ENCODE measurements at places on chromosomes 11 and 22. TPM values are rescaled to one million over a fixed set of nuclear protein-coding genes. Genes with fewer than 3 reads are reported as not detected.

Gene LUZP2
- 0.28 TPM for total RNA-seq

Gene TMEM45B
- not detected for total RNA-seq

Gene OR51E1
- not detected for total RNA-seq

Gene VSIG10L2
- total RNA-seq = not detected

Gene NLRP14
- 0.30 TPM for total RNA-seq

- no peak for DNase-seq
Measured at GRCh38 chr11:539971-540481, 2.7 kb downstream of the LRRC56 start.

DNA sequence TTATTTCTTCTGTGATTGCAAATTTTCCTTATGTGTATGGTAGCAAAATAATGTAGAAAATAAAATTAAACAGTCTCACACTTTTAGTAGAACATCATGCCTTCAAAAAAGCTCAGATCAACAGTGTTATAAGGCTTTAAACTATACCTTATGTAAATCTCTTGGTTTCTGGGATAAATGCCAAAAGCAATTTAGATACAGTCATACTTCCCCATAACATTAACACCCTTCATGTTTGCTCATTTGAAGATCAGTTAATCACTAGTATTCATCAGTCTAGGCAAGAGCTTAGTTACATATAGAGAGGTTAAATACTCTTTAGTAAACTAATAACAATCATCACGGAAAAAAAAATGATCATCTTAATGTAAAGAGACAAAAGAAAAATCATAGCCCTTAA, 421.8 kb upstream of the ANO3 start:
- no peak for DNase-seq

DNA sequence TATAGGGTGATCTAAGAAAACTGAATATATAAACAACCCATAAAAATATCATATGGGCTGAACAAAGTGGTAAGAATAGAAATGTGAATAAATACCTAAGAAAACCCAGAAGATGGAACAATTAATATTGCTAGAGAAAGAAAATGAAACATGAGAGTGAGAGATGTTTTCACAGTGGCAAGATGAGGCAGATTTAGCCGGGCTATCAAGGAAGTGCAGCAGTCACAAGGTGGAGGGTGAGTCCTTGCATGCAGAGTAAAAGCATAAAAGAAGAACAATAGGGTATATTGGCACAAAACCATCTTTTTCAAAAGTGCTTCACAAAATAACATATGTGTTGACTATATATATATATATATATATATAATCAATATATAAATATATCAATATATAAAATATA, 49.6 kb downstream of the NOX4 start:
- DNase-seq = no peak

GRCh38 chr11:105588001-105588400, 21.9 kb upstream of the GRIA4 start:
- DNase-seq = no peak

DNA sequence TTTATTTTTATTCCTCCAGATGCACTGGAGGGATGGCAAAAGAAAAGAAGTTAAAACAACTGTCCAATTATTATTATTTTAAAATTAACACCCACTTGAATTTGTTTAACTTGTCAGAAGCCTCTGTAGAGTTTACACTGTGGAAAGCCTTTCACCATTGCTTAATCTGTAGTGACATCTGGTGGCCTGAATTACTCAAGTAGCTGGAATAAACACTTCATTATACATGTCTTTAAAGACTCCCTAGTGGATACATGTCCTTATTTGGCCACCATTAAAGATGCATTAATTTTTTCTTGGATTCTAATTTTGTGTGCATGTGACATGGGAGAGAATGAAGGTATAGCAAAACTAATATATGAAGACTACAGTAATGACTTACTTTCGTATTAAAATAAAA, 1496.5 kb downstream of the FAM181B start:
- DNase-seq = peak; percentile 16

- DNase-seq = no peak
Measured at GRCh38 chr22:25572708-25573171, 8.3 kb downstream of the GRK3 start.

DNA sequence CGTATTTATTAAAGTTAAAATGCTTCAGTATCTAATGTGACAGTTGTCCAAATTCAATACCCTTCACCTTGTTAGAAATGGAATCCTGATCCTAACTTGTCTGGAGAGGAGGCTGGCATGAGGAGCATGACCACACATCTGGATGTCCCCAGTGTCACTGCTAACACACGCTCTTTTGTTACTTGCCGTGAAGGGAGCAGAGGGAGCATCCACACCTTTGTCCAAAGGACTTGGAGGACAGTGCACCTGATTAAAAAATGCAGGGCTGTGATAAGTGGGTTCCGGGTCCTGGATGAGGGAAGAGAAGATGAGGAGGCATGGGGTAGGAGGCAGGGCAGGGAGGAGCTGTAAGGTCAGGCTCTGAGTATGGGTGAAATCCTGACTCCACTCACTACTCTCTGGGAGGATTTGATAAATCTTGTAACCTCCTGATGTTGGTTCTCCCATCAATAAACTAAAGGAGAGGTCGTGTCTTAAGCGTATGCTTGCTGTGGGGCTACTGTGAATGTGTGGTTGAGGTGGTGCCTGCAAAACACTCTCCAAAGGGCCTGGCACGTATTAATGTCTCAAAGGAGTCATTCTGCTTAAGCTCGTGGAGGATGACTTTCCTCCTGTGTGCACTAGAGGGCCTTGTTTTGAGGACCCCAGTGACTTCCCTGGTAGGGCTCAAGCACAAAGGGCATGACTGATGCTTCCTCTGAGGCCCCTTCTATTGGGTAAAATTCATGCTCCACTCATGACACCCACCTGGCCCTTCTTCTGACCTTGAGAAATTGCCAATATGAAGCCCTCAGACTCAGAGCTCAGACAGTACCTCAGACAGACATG, 16.8 kb upstream of the IGLL5 start:
- DNase-seq = no peak

DNA sequence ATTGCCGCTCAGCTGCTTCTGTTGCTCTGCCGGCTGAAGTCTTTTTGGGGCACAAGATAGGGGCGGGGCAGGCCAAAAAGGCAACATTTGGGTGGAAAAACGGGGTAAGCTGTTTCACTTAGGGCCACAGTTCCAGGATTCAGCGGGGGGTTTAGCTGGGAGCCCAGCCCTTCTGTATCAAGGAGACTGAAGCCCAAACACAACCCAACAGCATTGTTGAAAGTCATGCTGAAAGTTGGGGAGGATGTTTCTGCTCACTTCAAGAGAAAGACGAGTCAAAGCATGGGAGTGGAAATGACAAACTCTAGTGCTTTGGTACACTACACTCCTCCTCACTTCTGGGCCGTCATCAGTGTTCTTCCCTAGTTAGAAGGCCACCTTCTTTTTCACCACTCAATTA, 56.1 kb upstream of the GNAZ start:
- no peak for DNase-seq

- DNase-seq = no peak
Measured at GRCh38 chr11:114775875-114776621, 97.7 kb downstream of the NXPE2 start.

GRCh38 chr11:70085815-70086769, 8.0 kb downstream of the ANO1 start:
- no peak for DNase-seq

All from neural crest cell (in vitro differentiated cells).